ENCODE measurements at places on chromosomes 7 and 10.

GRCh38 chr10:109991266-109991855, 16.4 kb upstream of the ADD3 start:
- DNase-seq, result no peak

DNA sequence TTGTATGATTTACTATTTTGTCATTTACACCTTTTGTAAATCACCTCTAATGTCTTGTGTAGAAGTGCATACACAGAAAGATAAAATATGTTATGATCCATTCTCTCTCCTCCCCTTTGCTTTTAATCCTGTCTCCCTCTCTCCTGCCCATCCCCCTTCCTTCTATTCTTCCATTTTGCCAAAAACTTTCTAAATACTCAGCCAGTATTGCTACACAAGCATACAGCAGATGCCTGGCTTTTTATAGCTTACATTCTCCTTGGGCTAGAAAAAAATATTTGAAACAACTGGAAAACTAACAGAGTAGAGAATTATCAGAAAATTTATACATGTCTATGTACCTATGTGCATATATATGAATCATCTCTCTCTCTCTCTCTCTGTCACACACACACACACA, 308.7 kb upstream of the BMPER start:
- no peak for DNase-seq

GRCh38 chr10:103748020-103748419, 107.4 kb downstream of the SH3PXD2A start:
- DNase-seq, result no peak

DNA sequence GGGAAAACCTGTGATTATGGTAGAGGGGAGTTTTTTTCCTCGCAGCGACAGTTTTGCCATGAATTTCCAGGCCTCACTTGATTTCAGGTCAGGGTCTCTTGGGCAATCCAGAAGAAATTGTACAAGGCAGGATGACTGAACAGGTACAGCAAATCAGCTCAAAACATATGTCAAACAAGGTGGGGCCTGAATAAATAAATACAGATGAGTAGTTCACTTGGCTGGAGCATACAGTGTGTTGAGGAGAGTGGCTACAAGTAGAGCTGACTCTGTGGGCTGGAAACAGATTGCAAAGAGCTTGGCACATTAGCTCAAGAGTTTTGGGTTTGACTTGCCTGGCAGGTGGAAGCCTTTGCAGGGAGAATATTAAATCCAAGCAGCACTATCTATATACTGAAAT, 15.0 kb downstream of the GIMAP8 start:
- no peak for DNase-seq

DNA sequence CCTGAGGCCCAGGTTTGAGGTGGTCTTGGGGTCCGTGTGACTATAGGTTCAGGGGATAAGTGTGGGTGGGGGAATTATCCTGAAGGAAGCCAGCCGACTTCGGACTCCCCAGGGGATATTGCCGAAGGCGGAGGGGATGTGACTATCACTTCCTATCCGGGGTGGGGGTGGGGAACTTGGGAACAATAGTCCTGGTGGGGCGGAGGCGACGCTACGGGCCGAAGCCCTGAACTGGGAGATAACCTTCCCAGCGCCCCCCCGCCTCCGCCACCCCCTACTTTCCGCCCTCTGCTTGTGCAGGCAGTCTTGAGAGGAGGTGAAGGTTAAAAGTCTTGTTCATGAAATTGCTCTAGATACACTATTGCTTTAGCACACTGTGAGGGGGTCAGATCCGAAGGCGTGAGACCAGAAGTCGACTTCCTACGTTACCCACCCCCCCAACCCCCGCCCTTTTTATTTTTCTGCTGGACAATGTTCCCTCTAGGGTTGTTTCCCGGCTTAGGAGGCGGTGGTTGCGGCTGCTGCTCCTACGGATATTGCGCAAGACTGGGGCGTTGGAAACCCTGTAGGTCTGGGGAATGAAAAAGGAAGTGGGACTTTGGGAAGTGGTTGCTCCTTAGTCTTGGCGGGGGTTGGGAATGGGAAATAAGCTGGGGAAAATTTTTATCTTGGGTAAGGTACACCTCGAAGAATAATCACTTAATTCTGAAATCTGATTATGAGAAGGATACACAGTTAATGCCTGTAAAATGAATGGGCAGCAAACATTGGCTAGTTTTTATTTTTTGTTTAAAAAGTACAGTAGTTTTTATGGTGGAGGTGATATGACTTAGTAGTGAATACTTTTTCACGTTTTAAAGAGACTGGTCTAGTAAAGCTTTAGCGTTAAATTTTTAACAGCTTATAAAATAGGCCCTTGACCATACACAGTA, 1.5 kb downstream of the PTPN12 start:
- peak; percentile 21 for DNase-seq

DNA sequence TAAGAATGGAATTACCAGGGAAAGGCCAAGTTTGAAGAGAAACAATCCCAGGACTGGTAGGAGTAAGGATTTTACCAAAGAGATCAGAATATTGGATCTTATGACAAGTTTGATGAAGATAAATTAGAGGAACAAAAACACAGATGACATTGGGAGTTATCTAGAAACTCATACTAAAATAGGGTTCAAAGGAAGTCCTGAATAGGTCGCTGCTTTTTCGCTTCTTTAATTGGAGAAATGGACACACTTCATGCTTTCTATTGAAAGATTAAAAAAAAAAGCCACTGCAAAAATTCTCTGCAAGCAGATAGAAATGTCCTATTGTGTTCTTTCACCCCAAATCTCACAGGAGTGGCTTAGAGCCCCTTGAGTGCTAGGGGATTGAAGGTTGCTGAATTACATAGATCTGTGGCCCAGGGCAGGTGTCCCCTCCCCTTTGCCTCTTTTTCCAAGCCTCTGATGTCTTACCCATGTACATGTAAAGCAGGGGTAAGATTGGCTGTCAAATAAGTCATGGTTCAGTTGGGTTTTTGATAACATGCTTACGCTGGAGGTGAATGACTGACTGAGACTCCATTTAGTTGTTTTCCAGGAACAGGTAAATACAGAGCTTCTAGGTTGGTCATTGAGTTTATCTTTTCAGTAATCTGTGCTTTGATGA, 152.0 kb downstream of the OR13A1 start:
- DNase-seq, result no peak

- DNase-seq, result no peak
Observed at GRCh38 chr7:74018246-74018895, 9.6 kb upstream of the ELN start.

GRCh38 chr7:101795461-101795860, 22.0 kb upstream of the CUX1 start:
- DNase-seq, result no peak

DNA sequence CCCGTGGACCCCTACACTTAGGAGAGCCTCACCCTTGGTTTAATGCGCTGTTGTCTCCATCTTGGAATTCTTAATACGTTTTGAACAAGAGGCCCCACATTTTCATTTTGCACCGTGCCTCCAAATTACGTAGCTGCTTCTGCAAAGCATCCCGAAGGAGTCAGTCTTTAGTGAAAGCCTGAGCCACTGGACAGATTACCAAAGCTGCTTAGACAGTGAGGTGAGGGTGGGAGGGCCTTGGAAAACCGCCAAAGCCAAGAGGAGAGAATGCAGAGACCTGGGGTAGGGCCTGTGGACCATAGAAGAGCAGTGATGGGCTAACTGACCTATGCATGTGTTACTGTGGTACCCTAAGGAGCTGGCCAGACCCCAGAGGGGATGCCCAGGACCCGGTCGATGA, 4.2 kb upstream of the TCAF1 start:
- DNase-seq, result no peak

GRCh38 chr7:43869867-43870240, 537 bp upstream of the MRPS24 start:
- no peak for DNase-seq

DNA sequence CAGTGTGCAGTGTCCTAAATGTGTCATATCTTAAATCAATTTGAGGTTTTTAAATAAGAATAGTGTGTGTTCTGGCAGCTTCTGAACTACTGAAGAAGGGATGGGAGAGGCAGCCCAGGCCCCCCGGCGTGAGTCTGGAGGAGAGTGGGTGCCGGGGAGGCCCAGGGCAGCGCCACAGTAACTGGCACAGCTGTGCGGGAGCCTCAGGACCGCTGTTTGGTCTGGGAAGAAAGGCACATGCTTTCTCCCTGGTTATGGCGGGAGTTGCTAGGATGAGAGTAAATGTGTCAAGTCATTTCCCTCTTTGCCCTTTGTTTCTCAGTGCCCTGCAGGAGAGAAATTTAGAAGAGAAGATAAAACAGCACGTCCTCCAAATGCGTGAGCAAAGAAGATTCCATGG, 31.9 kb upstream of the PWWP2B start:
- no peak for DNase-seq

GRCh38 chr7:90593205-90593604, 2.9 kb upstream of the CDK14 start:
- no peak for DNase-seq

DNA sequence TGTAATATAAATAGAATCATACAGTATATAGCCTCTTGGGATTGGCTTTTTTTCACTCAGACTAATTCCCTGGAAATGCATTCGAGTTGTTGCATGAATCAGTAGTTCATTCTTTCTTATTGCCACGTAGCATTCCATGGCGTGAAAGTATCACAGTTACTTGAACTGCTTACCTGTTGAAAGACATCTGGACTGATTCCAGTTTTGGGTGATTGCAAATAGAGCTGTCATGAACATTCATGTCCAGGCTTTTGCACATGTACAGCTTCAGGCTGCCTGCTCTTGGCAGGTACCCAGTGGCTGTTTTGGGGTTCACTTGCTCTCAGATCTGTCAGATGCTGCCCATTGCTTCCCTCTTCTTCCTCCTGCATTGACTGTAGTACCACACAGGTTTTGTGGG, 54.9 kb downstream of the LRGUK start:
- DNase-seq, result no peak

GRCh38 chr10:44921506-44921905, 10.4 kb downstream of the TMEM72 start:
- no peak for DNase-seq

DNA sequence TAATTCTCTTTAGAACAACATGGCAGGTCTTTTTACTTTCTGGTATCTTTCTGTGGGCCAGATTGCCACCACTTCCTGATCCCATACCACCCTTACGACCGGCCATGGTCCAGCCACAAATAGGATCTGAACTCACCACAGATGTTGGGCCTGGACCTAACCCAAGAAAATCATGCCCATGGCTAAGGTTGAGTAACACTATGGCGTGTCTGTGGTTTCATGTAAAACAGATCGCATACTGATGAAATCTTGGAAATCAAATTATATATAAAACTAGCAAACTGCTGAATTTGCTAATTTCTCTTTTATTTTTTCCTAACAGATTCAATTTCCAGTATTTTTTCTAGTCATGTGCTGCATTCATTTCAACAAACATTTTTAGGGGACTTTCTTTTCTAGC, 77.2 kb downstream of the CH25H start:
- no peak for DNase-seq

DNA sequence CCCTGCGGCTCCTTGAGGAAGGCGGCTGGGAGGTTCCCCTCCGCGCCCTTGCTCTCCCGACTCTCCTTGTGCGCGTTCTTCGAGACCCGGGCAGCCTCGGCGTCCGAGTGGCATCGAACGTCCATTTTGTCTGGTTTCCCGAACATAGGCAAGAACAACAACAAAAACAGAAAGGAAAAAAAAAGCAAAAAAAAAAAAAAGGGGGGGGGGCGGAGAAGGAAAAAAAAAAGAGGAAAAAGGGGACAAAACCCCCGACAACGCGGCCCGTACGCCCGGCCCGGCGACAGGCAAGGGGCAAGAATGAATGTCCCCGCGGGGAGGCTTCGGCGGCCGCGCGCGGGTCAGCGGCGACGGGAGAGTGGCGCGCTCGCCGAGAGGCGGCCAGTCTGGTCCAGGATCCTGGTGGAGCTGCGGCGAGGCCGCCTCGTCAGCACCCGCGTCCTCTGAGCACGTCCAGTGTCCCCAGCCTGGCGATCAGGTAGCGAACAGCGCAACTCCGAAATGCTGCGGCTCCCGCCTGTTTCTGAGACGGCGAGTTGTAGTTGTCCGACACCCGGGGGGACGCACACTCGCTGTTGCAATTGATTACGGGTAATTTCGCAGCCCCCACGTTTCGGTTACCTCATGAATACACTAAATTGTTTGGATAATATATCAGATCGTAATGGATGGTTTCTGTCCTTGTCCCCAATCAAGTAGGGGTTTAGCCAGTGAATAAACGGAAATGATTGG, at the start of gene VAX1:
Gene VAX1, minus strand, starts transcription at position 360 of the 732 bp plus-strand sequence. Its CDS starts 214 bp downstream, at position 146.
- no peak for DNase-seq

- no peak for DNase-seq
Observed at GRCh38 chr7:151566897-151567320, 47.2 kb upstream of the RHEB start.

GRCh38 chr7:100072462-100072861, 9.1 kb downstream of the ZNF3 start:
- no peak for DNase-seq

- no peak for DNase-seq
Observed at GRCh38 chr10:1290071-1290471, 233.9 kb downstream of the WDR37 start.

DNA sequence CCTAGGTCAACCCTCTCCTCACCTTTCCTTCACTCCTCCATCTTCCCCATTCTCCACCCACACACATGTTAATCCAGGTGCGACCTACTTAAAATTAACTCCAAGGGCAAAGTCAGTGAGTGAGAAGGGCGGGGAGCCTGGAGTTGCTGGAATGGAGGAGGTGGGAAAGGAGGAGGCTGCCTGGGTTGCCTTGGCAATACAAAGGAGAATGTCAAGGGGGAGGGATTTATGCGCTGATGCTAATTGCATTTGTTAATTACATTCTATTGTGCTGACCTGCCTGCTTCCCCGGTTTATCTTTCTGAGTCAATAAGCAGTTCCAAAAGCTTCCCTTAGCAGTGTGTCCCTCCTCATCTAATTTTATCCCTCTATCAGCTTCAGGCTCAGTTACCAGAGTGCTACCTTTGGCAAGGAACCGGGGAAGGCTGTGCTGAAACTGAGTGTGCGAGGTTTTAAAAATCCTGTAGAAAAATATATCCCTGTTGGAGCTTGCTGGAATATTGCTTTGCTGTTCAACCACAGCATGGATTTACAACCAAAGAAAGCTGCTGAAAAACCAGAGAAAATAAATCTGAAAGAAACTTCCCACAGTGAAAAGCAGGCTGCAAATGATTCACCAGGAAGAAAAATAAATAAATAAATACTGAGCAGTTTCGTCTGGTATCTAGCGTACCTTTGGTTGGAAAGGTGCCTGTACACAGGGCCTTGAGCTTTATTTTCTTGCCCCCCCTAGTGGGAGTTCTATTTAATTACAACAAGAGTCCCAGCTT, 113.2 kb upstream of the DGKB start:
- DNase-seq, result no peak

- DNase-seq, result no peak
Observed at GRCh38 chr10:28467615-28468014, 65.3 kb upstream of the WAC start.

GRCh38 chr10:68633816-68634466, 73.8 kb downstream of the TET1 start:
- no peak for DNase-seq

DNA sequence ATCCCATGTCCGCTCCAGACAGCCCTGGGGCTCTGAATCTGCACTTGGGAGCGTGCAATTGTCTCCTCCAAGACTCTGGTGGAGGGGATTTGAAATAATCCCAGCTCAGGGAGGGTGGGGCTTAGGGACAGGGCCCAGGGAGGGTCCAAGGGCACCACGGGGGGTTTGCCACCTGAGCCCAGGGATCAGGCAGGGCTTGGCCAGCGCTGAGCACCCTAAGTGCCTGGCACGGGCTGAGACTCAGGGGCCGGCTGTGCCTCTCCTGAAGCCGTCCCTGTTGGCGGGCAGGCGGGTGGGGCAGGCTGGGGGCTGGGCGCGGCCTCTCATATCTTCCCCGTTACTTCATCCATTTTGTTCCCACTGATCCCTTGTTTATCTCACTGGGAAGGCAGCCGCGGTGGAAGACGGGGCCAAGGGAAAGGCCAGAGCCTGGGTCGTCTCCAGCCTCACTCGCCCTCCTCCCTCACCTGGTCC, 41.8 kb upstream of the ELN start:
- DNase-seq, result no peak
